ENCODE measurements at places on chromosomes 7 and 10.
A peak's percentile ranks its signal among the peaks of the same experiment; 100 is the strongest.

DNA sequence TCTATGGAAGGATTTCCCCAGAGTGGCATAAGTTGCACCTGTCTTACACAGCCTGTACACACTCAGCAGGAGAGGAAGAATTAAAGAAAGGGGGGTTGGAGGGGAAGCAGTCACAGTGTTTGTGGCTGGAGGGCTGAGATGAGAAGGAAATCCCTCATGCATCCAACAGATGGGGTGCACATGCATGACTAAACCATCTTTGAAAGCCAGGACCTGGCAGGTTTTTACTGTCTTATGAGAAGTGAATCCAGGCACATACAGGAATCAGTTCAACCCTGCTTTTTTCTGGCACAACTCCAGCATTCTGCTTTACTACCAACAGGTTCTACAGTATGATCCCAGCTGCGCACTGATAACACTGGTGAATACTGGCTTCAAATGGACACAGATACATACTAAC lies 107.7 kb downstream of the CACNA2D1 start:
- peak; percentile 93 for DNase-seq

DNA sequence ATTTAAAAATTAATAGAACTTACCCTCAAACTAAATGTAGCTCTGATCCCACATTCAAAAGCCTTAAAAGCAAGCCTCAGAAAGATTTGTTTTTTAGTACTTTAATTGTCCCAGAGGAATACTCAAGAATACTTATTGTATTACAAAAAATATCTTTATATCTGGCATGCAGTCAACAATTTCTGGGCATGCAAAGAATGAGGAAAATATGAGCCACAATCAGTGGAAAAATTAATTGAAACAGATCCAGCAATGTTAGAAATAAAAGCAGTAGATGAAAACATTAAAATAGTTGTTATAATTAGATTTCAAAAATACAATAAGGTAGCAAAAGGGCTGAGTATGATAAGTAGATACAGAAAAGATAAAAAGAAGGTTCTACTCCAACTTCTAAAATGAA lies 154.7 kb downstream of the PON1 start:
- no peak for DNase-seq

DNA sequence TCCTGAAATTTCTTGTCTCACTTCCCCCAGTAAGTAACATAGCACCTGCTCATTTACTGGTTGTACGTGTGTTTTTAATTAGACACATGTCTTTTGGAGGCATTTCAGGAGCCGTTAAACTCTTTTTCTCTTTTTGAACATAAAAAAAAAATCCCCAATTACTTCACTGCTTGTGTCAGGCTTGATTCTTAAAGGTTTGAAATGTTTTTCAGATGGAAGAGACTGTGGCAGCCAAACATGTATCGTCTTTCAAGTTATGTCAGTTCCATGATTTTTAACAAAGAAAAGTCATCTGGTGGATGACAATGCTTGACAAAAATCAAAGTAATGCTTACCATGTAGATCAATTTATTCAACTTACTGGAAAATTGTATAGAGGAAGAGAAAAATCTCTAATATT lies 585.8 kb downstream of the GATA3 start:
- no peak for DNase-seq

DNA sequence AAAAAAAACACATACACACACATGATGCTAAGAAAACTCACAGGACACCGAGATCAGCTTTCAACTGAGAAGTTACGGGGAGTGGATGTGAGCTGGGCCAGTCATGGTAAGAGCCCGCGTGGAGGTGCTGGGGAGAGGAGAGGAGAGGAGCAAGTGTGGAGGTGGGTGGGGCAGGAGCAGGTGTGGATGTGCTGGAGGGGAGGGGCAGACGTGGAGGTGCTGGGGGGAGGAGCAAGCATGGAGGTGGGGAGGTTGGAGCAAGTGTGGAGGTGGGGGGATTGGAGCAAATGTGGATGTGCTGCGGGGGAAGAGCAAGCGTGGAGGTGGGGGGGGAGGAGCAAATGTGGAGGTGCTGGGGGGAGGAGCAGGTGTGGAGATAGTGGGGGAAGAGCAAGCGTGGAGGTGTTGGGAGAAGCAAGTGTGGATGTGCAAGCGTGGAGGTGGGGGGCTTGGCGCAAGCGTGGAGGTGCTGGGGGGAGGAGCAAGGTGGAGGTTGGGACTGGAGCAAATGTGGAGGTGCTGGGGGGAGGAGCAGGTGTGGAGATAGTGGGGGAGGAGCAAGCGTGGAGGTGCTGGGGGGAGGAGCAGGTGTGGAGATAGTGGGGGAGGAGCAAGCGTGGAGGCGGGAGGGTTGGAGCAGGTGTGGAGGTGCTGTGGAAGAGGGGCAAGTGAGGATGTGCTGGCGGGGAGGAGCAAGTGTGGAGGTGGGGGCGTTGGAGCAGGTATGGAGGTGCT lies 24.5 kb upstream of the NCAPG2 start:
- no peak for DNase-seq

DNA sequence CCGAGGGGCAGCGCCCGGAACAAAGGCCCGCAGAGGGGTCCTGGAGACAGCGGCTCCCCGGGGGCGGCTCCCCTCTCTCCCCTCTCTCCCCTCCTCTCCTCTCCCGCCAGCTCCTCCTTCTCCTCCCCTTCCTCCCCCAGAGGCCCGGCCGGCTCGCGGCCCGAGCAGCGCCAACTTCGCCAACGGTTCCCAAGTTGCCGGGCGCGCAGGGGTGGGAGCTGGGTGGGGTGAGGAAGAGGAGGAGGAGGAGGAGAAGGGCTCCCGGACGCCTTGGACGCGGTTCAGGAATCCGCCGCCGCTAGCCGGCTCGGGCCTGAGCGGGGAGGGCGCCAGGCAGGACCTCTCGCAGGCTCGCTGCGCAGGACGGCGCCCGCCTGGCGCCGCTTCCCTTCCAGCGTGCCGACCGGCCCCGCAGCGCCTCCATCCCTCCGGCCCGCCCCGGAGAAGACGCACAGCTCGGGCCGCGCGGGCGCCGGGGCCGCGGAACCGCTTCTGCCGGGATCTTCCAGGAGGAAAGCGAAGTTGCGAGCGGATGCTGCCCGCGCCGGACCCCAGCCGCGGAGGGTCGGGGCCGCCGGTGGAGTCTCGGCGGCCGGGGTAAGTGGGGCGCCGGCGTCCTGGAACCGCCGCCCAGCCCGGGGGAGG lies at the start of gene CHST3:
CHST3 (plus strand) TSS at position 298 of the 645 bp plus-strand sequence. CDS start 41,448 bp downstream, outside the sequence.
- DNase-seq, result peak; percentile 62

DNA sequence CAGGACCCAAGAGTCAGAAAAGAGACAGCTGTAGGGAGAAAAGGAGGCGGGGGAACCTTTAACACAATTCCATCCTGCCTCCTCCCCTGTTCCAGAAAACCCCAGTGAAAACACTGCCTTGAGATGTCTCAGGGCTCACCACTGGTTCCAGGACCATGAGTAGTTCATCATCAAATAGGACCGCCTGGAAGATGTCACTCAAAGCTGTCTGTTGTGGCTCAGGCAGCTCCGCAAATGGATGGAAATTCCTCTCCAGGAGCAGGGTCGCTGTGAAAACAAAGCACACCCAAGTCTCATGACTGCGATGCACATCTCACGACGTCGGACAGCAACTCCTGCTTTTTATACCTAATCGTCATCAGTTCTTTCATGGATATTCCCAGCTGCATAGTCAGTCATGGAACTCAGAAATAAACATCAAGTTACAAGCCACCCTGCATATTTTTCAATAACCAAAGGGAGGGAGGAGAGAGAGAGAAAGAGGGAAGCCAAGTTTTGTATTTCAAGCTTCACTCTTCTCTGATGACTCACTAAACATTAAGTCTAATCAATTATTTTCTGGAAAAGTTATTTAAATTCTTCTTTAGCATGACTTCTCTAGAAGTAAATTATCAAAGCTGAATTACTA lies 49.2 kb downstream of the GSDME start:
- no peak for DNase-seq

- DNase-seq, result peak; percentile 17
Measured at GRCh38 chr7:93902777-93903423, 3.5 kb upstream of the GNGT1 start.

DNA sequence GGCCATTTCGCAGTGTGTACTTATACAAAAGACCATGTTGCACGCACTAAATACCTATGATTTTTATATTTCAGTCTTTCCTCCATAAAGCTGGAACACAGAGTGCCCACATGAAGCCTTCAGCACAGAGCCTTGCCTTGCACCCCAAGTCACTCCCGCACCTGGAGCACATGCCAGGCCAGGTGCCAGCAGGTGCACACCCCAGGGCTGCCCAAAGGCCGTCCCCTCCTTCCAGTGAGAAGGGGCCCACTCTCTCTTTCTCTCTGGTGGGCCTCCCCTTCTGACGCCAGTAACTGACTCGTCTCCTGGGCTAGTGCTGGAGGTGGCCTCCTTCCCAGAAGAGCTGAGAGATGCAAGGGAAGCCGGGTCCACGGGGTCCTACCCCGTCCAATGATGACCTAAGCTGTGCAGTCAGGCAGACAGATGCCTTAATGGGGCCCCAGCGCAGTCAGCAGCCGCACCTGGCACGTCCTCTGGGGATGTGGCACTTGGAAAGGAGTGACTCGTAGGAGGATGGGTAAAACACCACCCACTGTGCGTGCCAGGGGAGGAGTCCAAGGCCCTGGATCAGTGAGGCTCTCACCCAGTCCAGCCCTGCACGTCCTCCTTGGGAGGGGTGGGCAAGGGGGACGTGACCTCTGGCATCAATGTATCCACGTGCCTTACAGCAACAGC lies 17.7 kb upstream of the SHH start:
- no peak for DNase-seq

- DNase-seq, result no peak
Measured at GRCh38 chr7:82745117-82745516, 301.5 kb upstream of the CACNA2D1 start.

DNA sequence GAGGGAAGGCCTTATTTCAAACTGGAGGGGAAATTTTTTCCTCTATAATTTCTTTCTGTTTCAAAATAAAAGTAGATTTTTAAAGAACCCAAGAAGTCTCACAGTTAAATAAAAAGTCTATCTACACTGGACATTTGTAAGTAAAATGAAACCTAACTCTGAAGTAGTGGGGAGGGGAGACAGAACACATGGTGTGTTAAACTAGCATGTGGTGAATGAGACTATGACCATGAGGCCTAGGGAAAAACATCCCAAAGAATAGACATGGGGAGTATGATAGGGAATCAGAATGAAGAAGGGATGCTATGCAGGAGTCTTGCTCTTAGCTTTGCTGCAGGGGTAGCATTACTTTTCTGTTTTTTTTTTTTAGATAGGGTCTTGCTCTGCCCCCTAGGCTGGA lies 1061.3 kb upstream of the LRRTM3 start:
- DNase-seq, result no peak

- no peak for DNase-seq
Measured at GRCh38 chr10:121285406-121286196, 312.6 kb downstream of the FGFR2 start.

DNA sequence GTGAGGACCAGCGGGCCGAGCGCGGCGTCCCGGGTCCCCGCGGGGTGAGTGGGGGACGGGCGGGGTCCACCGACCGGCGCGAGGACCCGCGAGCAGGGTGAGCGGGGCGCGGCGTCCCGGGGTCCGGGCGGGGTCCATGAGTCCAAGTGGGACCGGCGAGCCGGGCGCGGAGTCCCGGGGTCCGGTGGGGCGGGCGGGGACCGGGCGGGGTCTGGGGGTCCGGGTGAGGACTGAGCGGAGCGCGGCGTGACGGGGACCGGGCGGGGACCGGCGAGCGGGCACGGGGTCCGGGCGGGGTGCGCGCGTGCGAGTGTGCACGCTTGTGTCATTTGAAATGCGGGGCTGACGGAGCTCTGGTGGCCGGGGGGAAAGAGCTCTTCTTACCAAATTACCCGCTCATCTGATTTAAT lies 765 bp downstream of the CELF2 start:
- DNase-seq, result no peak

DNA sequence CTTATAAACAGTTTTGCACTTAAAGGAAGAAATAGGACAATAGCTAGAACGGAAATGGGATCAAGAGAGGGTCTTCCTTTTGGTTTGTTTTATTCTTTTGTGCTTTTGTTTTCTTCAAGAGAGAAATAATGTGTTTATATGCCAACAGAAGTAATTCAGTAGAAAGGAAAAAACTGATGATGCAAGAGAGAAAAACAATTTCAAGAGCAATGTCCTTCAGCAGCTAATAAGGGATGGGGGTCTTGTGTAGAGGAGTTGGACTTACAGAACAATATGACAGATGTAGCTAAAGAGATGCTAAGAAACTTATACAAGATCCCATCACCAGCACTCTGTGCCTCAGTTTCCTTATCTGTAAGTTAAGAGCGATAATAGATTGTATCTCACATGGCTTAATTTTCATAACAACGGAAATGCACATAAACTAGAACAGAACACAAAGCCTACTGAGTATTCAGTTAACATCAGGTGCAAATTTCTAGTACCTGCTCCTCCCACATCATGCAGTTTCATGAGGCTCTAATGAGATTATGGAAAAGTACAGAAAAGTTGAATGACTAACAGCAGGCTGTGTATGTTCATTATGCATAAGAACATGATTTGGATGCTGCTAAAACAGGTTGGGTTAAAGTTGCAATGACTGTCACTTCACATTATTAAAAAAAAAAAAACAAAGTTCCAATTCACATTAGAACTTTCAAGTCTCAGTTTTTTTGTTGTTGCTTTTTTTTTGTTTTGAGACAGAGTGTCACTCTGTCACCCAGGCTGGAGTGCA lies 17.2 kb downstream of the HERPUD2 start:
- DNase-seq, result no peak

DNA sequence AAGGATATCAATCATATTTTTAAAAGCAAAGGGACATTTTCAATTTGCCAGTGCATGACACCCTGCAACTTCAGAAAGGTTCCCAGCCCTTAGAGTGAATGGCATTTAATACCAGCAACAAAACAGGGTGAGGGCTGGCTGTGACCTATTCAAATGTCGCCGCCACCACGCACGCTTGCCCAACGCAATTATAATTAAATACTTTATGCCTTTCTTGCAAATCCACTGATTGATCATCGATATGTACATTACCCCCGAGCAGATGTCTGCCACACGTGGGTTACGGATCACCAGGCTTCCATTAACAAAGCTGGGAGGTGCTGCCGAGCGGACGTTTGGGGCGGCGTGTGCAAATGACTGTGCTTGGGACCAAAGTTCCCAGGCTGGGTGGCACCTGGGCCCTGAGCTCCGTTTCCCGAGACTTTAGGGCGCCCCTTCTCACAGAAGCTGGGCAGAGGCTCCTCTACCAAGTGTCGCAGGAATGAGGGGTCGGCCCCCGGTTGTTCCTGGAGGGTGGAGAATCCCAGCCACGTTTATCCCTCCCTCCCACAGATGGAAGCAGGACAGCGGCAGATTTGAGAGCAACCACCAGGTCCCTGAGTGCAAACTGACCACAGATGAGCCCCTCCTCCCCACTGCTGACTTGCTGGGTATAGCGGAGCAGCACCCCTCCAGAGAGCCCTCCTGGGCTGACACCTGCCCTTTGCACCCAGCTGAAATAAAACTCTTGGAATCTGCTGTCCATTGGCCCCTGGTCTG lies 3.9 kb downstream of the FOXL3 start:
- DNase-seq, result no peak
